ENCODE measurements at places on chromosomes 4 and X.

DNA sequence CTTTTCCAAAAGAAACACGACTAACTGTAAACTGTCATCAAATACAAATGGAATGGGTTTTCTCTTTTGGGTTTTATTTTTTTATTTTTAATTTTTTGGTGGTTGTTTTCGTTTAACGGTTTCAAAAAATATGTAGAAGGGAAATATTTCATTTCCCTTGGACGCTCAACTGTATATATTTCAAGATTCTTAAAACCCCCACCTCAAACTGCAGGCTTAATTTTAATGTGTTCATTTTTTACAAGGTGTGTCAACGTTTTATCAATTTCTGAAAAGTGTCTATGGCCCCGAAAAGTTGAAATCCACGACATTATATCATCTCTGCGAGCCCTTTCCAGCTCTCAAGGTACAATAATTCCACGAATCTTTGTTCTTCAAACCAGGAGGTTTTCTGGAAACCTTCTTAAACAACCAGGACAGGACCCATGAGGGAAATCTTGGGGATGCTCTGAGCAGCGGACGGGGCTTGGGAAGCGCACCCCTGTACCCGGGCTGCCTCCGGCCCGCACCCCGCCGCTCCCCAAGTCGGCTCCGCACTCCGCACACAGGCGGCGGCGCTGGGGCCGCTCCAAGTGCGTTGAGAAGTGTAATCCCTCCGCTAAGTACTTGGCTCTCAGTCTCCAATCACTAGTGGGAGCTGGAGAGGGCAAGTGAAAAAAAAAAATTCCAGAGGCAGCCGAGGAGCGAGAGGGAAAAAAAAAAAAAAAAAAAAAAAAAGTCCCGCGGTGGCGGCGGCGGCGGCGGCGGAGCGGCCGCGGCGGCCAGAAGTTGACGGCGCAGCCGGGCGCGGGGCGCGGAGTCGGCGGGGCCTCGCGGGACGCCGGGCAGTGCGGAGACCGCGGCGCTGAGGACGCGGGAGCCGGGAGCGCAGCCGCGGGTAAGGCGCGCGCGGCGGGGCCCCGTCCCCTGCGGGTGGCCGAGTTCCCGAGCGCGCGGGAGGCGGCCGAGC lies at the start of gene BMPR1B:
BMPR1B (plus strand) TSS at position 764 of the 949 bp plus-strand sequence. CDS start 346,470 bp downstream, outside the sequence.
- peak; percentile 66 for DNase-seq

GRCh38 chr4:40972722-40973121 lies 223.0 kb downstream of the NSUN7 start:
- no peak for DNase-seq

DNA sequence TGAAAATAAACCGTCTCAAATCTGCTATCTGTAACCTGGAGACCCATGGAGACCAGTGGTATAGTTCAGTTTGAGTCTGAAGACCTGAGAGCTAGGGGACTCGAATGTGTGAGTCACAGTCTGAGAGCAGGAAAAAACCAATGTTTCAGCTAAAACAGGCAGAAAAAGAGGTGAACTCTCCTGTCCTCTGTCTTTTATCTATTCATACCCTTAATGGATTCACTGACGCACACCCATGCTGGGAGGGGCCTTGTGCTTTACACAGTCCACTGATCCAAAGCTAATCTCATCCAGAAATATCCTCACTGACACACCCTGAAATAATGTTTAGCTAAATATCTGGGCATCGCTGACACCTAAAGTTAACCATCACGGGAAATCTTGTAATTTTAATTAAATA lies 297.9 kb downstream of the GPM6A start:
- DNase-seq: no peak

DNA sequence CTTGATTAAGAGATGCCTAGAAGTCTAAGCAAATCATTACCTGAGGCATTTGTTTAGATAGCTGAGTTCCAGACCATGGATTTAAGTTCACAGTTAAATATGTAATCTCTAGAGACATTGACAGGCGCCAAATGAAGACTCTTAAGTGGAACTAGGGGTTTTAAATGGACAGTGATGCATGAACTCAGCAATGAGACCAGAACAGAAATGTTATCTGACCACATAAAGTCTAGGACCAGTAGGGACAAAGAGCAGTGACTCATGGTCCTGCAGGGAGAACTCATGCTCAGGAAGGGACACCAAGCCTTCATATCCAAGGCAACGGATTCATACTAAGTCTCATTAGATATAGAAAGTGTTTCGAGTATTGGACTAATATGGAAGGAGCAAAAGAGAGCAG lies 152.3 kb downstream of the PPARGC1A start:
- no peak for DNase-seq

GRCh38 chr4:48686369-48686768 lies 93.7 kb downstream of the FRYL start:
- no peak for DNase-seq

DNA sequence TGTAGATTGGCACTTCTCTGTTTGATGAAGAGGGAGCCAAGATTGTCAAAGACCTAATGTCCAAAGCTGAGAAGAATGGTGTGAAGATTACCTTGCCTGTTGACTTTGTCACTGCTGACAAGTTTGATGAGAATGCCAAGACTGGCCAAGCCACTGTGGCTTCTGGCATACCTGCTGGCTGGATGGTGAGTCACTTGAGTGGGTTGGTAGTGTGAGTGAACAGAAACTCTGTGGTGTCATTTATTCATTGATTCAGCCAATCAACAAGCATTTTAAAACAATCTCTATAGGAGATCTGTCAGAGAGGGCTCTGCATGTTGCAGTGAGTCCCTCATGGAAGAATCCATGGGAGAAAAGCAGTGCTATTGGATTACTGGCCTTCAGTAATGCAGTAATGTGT lies 16.3 kb downstream of the TAF9B start:
- no peak for DNase-seq

DNA sequence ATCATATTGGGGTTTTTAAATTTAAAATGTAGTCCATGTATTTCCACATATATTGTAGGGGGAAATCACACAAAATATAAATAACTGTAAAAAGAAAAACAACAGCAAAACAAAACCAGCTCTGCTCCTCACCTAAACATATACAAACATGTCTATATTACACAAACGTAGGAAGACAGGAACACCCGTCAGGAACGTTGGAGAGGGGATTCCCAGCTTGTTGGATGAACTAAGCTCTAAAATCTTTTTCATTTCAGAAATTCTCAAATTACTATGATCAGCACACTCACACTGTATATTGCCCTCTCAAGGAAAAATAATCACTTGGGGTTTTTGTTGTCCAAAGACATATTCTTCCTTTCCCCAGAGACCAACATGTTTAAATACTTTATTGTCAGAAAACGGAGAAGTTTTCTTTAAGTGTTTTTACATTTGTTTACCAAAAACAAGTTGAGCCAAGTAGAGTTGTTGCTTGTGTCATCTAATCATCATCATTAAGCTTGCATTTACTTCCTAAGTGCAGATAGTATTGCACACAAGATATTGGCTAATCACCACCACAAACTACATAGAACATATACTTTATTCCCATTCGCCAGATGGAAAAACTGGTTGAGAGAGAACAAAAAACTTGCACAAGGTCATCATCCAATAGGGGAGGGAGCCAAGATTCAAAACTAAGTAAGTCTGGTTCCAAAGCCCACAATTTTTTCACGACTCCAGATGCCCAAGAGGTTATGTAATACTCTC lies 2.4 kb upstream of the TLR10 start:
- DNase-seq: no peak

- DNase-seq: no peak
Measured at GRCh38 chrX:23732704-23733103, 10.4 kb downstream of the ACOT9 start.

- DNase-seq: no peak
Measured at GRCh38 chr4:104719539-104720230, 225.0 kb upstream of the CXXC4 start.

DNA sequence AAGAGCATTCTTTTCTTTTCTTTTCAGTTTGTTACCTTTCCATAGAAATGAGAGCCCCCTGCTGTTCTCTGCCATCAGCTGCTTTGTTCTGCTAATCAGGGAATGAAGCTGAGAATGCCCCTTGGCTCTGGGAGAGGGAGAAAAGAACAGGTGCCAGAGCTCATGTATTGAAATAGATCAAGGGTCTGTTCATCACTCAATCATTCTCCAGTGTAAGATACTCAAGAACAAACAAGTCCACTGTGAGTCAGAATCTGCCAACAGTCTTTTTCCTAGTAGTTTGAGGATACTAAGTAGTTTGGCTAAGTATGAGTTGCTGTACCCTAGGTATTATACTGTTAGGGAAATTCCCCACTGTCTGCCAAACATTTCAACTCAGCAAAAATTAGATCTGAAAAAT lies 144.3 kb downstream of the RTL3 start:
- peak; percentile 24 for DNase-seq

DNA sequence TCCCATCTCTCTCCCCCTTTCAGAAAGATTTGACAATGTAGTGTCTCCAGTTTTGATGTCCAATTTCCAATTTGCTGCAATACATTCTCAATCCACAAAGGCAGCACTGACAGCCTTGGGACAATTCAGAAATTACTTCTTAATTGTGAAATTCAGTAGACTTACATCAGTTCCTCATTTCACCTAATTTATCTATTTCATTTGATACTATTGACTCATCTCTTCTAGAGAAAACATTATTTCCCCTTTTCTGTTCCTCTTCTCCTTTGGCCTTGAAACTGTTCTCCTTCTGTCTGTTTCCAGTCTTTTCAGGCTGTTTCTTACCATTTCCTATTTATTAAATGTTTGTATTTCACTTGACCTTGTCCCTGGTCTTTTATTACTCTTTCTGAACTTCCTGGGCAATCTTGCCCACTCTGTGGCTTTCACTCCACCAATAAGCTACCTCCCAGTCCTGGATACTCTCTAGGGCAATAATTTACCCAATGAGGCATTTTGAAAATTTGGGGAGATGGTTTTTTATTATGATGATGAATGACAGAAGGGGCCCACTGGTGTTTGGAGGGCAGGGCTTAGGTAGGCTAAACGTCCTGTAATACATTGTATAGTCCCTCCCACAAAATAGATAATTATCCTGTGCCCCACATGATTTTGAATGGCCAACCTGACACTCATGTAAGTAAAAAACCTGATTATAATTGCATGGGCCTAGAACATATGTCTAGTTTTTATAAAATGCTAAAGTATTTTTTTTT lies 498.0 kb upstream of the BOD1L1 start:
- DNase-seq: no peak

DNA sequence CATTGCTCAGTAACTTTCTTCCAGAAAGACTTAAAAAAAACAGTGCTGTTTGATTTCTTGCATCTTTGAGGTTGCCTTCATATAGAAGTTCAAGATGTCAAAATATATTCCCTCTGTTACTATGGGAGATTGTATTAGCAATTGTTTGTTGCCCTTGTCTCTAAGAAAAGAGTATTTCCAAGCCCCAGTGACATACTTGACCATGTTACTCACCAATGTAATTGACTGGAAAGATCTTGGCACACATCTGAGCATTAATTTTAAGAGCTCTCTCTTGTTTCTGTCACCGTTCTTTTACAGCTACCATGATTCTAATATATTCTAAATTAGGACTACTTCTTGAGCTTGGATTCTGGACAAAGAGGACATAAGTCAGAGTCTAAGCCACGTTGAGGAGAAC lies 902.7 kb upstream of the EPHA5 start:
- peak; percentile 34 for DNase-seq

DNA sequence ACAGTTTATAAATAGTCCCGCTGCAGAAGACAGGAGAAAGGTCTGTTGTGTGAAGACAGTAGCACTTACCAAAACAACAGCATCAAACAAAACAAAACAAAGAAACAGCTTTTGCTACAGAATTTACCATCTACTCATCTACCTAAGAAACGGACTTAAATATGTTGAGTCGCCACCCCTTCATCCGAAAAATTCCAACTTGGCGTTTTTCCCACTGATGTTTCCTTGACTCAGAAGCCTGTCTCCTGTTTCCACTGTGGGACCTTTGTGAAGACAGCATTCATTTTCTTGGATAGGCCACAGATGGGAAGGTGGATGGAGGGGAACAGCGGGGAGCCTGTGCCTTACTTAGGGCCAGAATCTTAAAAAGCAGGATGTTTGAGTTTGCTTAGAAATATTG lies 1.3 kb upstream of the ITM2A start:
- DNase-seq: peak; percentile 34

- no peak for DNase-seq
Measured at GRCh38 chr4:14771504-14772175, 230.6 kb upstream of the CPEB2 start.

DNA sequence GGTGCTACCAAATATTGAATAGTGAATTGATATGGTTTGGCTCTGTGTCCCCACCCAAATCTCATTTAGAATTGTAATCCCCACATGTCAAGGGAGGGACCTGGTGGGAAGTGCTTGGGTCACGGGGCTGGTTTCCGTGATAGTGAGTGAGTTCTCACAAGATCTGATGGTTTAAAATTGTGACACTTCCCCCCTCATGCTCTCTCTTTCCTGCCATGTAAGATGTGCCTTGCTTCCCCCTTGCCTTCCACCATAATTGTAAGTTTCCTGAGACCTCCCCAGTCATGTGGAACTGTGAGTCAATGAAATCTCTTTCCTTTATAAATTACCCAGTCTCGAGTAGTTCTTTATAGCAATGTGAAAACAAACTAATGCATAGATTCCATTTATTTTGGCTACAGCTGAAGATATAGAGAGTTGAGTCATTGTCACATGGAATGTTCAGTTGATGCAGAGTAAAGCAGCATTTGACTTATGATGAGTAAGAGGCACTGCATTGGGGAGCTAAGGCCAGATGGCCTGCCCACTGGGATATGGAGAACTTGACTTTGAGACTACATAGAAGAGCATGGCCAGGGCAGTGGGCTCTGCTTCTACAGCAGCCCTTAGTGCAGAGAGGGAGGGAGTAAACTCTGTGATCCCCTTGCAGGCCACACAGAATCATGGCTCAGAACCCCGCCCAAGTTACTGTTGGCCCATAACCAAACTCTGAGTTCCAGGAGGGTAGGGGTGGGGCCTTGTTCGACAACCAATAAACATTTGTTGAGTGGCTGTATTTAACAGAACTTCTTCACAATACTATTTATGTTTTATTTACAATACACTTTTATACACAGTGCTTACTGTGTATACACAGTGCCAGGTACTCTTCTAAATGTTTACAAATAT lies 34.2 kb downstream of the RAI2 start:
- no peak for DNase-seq

DNA sequence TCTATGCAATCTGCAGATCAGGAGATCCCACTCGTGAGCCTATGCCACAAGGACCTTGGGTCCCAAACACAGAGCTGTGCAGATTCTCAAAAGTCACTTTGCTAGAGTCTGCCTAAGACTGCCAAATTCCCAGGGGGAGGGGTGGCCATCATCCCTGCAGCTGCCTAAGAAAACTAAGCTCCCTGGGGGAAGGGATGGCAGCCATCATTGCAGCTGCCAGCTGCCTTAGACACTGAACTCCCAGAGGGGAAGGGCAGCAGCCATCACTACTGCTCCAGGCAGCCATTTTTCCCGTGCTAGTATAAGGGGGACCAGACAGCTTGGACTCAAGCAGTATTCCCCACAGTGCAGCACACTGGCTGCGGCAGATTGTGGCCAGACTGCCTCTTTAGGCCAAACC lies 156.9 kb downstream of the NKX6-1 start:
- no peak for DNase-seq

- DNase-seq: no peak
Measured at GRCh38 chrX:22122510-22122909, 90.4 kb downstream of the PHEX start.

Measured in muscle of back (tissue), 13 donors.